ENCODE measurements at places on chromosomes 7 and 10.
A peak's percentile ranks its signal among the peaks of the same experiment; 100 is the strongest.

DNA sequence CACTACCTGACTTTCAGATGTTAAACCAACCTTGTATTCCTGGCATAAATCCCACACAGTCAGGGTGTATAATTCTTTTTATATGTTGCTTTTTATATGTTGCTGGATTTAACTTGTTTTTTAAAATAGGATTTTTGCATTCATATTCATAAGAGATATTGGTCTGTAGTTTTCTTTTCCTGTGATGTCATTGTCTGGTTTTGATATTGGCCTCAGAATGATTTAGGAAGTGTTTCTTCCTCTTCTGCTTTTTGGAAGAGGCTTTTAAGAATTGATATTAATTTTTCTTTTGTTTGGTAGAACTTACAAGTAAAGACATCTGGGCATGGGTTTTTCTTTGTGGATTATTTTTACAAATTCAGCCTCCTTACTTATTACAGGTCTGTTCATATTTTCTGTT is 93.1 kb downstream of the CARD11 start:
- no peak for DNase-seq

DNA sequence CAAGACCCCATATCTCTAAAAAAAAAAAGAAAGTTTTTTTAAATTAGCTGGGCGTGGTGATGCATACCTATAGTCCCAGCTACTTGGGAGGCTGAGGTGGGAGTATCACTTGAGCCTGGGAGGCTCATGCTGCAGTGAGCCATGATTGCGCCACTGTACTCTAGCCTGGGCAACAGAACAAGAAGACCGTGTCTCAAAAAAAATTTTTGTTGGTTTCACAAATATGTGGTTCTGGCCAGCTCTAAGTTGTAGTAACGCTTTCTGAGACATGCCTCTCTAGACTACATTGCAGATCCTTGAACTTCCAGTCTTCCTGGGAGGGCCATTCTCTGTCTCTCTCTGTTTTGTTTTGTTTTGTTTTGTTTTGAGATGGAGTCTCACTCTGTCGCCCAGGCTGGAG is 24.6 kb upstream of the RHBDD2 start:
- DNase-seq: no peak

DNA sequence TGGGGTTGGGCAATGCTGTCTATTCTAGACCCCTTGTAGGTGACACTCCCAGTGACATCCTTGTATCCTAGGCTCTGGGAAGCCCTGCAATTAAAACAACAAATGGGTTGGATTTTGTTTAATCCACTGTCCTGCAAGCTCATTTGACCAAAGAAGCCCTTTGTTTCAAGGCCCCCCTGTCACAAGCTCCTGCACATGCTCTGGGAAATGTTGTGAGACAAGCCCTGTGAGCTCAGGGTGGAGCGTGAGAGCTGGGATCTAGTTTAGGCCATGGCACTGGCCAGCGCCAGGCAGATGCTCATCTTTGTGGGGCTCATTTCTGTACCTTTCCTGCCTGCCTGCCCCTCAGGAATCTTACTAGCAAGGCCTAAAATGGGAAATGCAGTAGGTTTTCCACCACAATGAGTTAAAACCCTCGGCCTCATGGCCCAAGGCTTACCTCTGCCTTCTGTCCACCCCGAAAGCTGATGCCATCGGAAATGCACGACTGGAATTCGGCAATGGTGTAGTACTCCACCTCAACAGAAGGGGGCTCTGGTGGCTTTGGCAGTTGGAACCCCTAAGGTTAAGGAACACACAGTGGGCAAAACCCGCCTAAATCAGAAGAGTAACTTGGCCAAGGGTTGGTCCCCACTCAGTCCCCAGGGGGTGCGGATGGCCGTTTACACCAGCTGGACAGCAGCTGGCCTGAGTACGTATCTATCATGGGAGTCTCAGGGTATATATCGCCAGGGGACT is 112.0 kb downstream of the NEURL1 start:
- DNase-seq: no peak

GRCh38 chr7:45593121-45593541 is 19.0 kb downstream of the ADCY1 start:
- no peak for DNase-seq

- DNase-seq: no peak
These were observed 208.4 kb upstream of the ZMIZ1 start for GRCh38 chr10:78860260-78860914.

- peak; percentile 82 for DNase-seq
These were observed 26.4 kb downstream of the GRK5 start for GRCh38 chr10:119233821-119234220.

DNA sequence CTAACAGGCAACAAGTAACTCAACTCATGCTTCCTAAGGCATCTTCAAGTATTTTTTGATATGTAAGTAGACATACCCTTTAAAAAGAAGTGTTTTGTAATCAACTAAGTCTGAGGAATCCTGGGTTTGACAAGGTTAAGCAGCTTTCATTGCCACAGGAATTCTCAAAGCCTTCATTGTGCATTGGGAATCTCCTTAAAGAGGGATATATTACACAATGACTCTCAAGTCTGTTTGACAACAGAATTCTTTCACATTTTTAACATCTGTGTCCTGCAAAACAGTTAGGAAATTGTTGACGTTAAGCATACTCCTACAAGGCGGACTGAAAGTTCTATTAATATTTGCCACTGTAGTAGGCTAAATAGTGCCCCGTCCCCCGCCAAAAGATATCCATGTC is 71.4 kb downstream of the SGMS1 start:
- DNase-seq: no peak

GRCh38 chr10:96747734-96748550 is 27.6 kb upstream of the PIK3AP1 start:
- DNase-seq: no peak

- no peak for DNase-seq
These were observed 11.3 kb upstream of the ATXN7L1 start for GRCh38 chr7:105887569-105888189.

- no peak for DNase-seq
These were observed 335.2 kb upstream of the SEMA3D start for GRCh38 chr7:85522070-85522469.

GRCh38 chr7:139332697-139333359 is 8.3 kb upstream of the FMC1 start:
- DNase-seq: no peak

DNA sequence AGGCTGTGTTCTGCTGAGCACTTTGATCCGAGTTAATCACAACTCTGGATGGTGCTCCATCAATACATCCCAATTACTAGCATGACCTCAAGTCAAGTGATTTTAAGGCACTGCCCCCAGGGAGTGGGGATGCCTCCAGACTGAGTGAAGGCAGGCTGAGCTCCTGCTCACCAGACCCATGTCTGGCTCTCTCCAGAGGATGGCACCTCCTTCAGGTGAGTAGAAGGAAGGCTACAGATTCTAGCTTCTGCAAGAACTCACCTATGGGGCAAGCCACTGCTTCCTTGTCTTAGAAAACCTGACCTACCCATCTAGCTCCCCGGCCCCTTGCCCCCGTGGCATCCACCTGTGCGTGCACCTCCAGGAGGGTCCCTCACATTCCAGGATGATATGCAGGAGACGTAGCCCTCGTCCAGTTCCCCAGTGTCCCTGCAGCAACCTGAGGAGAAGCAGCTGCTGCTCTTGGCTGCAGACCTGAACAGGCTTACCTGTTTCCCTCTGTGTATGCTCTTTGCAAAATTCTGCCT is 390.3 kb downstream of the GRID1 start:
- DNase-seq: no peak

GRCh38 chr10:23035569-23035968 is 59.8 kb upstream of the MSRB2 start:
- DNase-seq: no peak

DNA sequence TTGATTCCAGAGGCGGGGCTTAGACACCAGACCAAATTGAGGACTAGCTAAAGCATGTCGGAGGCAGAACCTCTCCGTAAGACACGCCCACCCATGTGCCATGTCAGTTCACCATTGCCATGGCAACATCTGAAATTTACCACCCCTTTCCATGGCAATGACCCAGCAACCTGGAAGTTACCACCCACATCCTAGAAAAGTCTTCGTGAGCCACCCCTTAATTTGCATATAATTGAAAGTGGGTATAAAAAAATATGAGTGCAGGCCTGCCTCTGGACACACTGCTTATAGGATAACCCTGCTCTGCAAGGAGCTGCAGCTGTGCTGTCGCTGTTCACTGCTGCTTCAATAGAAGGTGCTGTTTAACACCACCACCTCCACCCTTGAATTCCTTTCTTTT is 28.0 kb downstream of the TMEM270 start:
- DNase-seq: no peak

DNA sequence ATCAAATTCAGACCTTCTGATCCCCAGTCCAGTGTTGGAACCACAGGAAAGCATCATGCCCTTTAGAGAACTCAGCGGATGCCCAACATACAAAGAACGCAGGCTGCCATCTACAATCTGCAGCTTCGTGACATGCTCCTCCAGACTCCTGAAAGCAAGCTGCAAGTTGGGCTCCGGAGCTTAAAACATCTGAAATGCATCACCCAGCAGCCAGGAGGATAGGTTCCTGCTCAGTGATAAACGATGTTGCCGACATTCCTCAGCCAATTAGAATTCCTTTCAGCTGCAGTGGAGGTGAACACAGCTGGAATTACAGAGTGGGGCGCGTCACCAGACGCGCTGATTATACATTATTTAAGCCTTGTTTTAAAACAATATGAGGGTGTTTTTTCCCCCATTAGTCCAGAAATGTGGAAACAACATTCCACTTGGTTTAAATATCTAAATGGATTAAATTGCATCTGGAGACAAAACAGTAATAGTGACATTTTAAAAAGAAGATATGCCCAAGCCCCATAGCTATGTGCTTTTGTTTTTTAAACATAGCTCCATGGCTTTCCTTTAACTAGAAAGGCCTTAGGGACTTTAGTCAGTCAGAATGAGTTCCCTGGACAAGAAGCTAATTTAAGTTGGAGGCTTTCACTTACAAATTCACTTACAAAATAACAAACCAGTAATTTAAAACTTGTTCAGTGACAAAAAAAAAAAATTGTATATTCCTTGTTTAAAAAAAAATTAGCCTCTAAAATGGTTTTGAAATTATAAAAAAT is 6.3 kb downstream of the SMURF1 start:
- no peak for DNase-seq

DNA sequence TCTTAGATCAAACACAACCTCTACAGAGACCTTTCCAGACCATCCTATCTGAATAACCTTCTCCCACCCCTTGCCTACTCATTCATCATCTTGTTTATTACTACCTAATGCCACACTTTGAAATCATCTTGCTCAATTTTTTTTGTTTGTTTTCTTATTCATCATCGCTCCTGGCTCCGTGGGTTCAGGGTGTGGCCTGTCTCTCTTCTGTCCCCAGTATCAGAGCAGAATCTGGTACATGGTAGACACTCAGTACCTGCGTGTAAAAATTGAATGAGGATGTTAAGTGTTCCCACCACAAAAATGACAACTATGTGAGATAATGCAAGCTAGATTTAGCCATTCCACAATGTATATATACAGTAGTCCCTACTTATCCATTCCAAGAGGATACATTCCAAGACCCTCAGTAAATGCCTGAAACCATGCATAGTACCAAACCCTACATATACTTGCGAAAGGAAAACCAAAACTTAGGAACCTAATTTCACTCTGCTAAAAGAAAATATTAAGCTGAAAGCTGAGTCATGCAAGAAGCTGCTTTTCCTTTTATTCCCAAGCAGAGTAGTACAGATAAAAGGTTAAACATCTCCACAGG is 72.1 kb upstream of the SEC61G start:
- no peak for DNase-seq

- no peak for DNase-seq
These were observed 104.8 kb downstream of the EMX2 start for GRCh38 chr10:117647306-117647705.

DNA sequence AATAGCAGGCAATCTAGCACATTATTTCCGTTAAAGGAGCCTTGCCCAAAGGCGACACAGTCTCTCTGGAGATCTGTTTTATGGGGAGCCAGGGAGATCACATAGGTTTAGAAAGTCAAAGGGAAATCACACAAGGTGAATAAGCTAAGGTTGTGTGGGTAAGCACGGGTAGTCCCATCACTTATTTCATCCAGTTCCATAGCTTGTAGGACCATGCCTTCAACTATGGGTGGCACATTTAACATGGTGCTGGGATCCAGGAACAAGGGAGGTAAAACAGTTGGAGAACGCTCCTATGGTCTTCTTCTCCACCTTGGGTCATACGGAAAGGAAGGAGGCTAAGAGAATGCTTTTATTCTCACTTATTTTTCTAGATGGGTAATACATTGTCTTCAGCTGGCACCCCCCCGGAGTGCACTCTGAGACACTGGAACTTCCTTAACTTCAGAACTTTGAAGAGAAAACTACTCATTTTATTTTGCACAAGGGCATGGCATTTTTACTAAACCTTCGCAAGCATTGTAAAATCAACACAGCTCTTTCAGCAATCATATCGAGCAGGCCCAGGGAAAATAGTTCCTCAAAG is 435.4 kb downstream of the KIF20B start:
- DNase-seq: no peak

- peak; percentile 34 for DNase-seq
These were observed 232.5 kb downstream of the SKIDA1 start for GRCh38 chr10:21292763-21293517.

- no peak for DNase-seq
These were observed 1.5 kb upstream of the ANTXRL start for GRCh38 chr10:46285300-46285699.

GRCh38 chr10:111206521-111206920 is 129.7 kb downstream of the ADRA2A start:
- no peak for DNase-seq

DNA sequence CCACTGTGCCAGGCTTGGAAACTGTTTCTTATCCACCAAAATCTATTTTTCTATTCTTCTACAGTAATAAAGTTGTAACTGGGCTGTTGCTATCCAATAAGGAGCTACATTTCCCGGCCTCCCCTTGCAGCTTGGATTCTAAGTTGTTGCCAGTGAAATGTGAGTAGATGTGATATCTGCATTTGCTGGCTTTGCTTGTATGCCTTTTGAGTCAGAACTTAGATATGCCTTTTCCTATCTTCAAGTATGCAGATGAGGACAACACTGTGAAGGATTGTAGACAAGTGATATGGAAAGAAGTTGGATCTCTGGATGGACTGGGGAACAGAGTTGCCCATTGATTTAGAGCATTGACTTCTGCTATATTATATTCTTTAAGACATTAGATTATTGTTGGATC is 236.9 kb downstream of the REEP3 start:
- DNase-seq: no peak

- no peak for DNase-seq
These were observed 117.2 kb downstream of the ANLN start for GRCh38 chr7:36506820-36507219.

GRCh38 chr7:106199813-106200364 is 84.9 kb downstream of the NAMPT start:
- DNase-seq: no peak

DNA sequence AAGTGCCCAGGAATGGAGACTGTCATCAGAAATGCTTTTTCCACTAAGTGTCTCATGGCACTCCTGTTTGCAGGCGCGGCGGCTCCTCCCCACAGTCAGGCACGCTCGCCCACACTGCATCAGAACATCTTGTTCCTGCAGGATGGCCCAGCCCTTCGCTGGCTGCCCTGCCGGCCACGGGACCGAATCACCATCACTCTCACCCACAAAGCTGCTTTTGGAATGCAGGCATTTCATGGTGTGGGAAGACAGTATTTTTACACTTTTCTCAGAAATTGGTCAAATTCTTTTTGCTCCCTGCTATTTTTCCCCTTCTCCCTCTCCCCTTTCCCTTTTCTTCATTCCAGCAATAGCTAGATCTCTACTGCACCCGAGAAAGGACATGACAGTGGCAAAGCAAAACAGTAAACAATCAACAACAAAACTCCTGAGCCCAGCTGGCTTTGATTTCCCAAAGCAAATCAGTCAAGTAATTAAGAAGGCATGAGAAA is 176.1 kb upstream of the TNS3 start:
- DNase-seq: no peak

Data from brain pericyte (primary cell).